ENCODE measurements at places on chromosomes 4 and X.

DNA sequence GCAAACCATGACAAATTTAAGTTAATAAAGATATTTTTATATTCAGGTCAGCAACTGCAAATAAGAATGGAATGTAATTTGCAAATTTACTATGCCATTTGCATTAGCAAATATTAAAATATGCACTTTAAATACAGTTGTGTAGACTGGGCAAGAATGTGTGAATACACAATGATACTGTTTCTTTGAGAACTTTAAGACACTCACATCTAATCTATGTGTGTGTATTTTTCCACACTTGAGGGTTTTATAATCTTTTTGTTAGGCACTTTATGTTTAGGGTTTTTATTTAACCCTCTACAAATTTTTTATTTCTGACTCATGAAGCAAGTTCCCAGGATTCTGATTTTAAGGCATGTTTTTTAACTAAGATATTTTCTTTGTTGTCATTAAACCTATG lies 23.9 kb upstream of the NDNF start:
- no peak for DNase-seq

GRCh38 chr4:38857354-38858096 lies 908 bp upstream of the TLR6 start:
- no peak for DNase-seq

GRCh38 chr4:77711469-77711868 lies 105.8 kb downstream of the CXCL13 start:
- DNase-seq: no peak

- no peak for DNase-seq
These were observed 154.3 kb upstream of the DCAF8L1 start for GRCh38 chrX:28135378-28136047.

DNA sequence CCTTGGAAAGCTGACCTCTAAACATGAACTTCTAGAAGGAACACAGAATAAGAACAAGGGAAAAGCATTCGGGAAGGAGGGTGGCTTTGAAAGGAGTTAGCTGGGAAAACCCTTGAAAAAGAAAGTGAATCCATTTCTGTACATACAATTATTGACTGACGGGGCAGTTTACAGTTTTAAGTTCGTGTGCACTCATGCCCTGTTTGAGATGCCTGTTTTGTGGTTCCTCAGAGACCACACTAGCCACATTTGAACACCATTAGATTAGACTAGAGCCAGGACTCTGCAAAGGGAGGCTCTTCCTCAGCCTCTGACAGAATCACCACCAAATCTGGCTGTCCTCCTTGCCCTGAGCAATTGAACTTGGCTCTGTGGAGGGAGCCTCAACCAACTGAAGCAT lies 158.3 kb downstream of the PALLD start:
- DNase-seq: no peak

- no peak for DNase-seq
These were observed 554.6 kb downstream of the INPP4B start for GRCh38 chr4:142291299-142292050.

DNA sequence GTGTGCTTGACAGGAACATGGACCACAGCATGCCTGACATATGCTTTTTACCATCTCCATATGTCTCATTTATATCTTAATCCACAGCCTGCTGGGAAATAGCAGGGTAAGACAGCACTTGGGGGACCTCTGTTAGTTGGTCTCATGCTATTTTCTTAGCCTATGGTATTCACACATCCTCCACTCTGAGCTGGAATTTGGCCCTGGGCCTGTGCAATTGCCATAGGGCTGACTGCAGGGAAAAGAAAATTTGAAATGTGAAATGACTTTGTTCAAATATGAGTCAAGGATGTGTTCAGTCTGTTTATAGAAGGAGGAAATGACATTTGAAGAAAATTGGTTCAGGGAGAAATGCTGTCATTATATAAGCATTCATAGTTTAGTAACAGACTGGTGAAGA lies 9.6 kb upstream of the MAP7D3 start:
- DNase-seq: no peak

DNA sequence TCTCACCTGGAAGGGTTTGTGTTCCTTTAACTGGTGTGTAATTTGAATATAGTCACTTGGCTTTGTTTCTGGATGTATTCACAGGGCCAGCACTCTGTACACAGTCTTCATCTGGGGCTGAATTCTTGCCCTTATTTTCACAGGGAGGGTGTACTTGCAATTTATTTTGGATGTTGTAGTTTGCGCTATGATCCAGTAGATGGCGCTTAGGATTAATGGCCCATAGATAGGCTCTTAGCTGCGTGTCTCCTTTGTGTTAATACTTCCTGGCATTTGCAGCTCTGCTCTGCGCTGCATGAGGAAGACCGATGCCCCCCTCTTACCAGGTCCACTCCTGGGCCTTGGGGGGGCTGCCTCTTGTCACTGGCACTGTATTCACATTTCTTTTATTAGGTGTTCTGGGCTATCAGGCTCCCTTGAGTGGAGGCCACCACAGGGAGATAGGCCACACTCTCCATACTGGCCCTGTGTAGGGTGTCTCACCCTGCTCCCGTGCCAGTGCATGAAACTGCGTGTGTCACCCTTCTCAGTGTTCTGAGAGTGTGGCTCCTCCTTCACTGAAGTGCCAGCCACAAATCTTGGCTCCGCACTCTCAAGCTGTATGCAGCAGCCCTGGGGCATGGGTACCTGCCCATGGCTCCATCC lies 562.2 kb downstream of the ZIC3 start:
- DNase-seq: no peak

DNA sequence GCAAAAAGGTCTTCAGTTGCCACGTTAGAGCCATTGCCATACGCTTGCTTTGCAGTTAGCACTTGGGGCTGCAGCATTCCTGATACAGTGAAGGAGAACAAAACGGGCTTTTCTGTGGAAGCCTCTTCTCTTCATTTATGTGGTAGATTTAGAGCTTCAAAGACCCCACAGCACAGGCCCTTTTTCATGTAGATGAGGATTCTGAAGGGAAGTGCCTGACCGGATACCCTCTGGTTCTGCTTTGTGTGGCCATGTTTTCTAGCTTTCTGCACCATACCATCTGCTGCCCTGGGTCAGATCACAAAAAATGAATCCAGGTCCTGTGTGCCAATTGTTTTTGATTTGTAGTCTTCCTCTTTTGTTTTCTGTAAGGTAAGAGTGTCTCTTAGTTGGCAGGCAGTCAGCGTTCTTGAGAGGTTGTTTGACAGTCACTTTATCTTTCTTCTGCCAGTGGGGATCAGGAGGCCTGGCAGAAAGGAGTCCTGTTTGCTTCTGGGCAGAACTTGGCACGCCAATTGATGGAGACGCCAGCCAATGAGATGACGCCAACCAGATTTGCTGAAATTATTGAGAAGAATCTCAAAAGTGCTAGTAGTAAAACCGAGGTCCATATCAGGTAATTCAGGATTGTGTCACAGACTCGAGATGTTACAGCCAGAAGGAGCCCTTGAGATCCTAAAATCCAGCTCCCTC lies 7.7 kb downstream of the LAP3 start:
- DNase-seq: no peak

- no peak for DNase-seq
These were observed 30.9 kb upstream of the CCDC110 start for GRCh38 chr4:185502386-185502785.

DNA sequence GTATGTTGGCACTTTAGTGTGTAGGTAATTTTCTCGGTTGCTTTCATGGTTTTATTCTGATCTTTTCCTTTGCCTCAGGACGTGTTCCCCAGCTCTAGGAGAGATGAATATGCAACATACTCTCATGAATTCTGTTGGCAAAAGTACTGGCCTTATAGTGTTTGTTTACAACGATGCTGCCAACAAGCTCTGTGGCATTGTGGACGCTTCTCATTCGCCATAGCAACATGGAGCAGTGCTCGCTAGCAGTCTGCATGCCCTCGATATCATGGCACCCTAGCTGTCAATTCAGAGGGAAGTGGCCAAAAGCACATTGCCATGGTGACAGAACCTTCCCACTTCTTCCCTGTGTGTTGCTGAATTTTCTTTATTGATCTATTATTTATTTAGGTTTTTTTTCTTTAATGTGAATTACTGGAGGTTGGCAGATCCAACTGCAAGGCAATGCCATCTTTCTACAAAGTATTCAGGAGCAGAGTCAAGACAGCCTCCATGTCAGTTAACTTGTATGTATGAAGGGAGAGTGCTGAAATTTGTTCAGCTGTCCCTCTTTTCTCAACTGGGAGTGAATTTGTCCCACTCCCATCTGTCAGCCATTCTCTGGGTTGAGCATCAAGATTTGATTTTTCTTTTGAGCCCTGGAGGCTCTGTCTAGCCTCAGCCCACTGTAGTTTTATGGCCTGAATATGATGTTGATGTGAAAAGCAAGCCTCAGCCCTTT lies 224.9 kb upstream of the VCX3A start:
- DNase-seq: no peak

GRCh38 chrX:4656419-4656818 lies 943.0 kb upstream of the PRKX start:
- DNase-seq: no peak

GRCh38 chr4:37051866-37052265 lies 192.7 kb upstream of the NWD2 start:
- DNase-seq: no peak

DNA sequence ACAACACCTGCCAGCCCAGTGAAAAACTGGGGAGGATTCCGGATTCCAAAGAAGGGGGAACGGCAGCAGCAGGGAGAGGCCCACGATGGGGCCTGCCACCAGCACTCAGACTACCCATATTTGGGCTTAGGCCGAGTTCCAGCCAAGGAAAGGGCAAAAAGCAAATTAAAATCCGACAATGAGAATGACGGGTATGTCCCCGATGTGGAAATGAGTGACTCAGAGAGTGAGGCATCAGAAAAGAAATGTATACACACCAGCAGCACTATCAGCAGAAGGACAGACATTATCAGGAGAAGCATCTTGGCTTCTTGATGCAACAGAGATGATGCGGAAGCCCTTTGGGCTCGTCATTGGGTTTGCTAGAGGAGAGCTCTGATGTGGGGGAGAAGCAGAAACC lies 62.4 kb downstream of the JADE1 start:
- no peak for DNase-seq

DNA sequence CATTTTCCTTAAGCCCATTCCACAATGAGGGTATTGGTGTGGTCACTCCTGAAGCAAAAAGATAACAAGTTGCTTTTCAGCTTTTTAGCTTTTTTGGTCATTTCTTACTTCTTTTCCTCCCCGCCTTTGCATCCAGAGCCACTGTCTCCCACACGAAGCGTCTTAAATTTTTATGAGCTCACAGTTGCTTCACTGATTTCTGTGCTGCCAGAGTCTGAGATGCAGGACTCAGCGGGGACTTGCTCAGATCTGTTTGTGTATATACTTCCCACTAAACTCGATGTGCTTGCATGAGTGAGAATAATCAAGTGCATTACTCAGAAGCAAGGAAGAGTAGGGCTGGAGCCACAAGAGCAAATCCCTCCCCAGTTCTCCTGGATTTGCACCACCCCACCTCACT lies 80.2 kb upstream of the FHL1 start:
- DNase-seq: no peak

DNA sequence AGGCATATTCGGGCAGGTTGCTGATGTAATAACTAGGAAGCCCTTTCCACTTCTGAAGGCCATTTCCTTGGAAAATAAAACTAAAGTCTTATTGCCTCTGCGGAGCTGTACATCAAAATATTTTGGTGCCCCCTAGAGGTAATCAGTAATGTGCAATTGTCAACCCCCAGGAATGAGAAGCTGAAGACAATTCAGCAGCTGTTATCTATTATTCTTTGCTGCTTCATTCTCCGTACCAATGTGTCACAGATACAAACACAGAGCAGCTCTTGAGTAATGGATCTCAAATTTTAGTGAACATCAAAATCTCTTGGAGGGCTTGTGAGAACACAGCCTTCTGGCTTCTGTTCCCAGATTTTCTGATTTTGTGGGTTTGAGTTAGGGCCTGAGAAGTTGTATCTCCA lies 3.5 kb upstream of the SLIT2 start:
- no peak for DNase-seq

GRCh38 chr4:33825685-33826084 lies 2418.6 kb downstream of the ARAP2 start:
- no peak for DNase-seq

DNA sequence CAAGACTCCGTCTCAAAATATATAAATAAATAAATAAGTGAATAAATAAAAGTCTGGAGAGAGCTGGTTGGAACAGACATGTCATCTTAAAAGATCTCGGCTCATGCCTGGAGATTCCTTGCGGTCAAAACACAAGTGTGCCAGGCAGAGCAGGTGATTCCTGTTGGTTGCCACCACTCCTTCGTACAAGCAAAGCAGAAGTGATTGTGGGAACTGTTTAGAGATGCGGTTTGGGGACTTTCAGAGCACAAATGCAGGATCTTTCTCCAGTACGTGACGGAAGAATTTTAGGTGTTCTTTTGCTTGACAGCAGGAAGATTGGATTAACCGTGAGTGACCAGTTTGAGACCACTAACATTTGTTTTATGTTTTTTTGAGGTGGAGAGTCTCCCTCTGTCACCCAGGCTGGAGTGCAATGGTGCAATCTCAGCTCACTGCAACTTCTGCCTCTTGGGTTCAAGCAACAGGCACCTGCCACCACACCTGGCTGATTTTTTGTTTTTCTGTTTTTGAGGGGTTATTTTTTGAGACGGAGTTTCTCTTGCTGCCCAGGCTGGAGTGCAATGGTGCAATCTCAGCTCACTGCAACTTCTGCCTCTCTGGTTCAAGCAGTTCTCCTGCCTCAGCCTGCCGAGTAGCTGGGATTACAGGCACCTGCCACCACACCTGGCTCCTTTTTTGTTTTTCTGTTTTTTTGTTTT lies 2.8 kb upstream of the CRLF2 start:
- no peak for DNase-seq

GRCh38 chrX:4451591-4451990 lies 738.1 kb upstream of the PRKX start:
- DNase-seq: no peak

- no peak for DNase-seq
These were observed 279.2 kb upstream of the FGF16 start for GRCh38 chrX:77167993-77168392.

DNA sequence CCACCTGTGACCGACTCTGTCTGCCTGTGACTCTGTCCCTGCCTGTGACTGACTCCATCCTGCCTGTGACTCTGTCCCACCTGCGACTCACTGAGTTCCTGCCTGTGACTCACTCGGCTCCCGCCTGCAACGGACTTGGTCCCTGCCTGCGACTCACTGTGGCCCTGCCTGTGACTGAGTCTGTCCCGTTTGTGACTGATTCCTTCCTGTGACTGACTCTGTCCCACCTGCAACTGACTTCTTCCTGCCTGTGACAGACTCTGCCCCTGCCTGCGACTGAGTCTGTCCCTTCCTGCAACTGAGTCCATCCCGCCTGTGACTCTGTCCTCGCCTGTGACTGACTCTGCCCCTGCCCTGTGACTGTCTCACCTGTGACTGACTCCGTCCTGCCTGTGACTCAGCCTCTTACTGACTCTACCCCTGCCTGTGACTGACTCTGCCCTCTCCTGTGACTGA lies 9.6 kb upstream of the UVSSA start:
- DNase-seq: no peak

DNA sequence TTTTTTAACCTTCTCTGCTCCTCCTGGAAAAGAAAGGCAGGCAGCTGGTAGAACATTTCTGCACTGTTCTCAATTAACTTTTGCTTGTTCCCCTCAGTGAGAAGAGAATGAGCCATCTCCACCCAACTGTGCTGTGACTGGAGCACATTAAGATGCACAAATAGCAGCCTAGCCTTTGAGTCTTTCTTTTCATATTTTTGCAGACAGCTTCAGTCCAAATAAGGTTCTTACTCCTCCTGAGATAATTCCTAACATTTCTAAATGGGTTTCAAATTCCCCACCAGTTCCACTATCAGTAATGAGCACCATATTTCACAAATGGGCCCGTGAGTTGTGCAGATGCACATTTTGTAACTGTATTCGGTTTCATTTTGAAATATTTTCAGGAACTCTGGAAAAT lies 118.6 kb downstream of the SPCS3 start:
- DNase-seq: no peak
